ENCODE measurements at places on chromosomes 3 and 15.

GRCh38 chr15:85350395-85350794 is 30.0 kb upstream of the AKAP13 start:
- DNase-seq, result no peak

GRCh38 chr3:100073049-100073713 is 41.1 kb downstream of the FILIP1L start:
- DNase-seq, result no peak

- no peak for DNase-seq
Measured at GRCh38 chr15:47787875-47788274, 70.6 kb downstream of the SEMA6D start.

DNA sequence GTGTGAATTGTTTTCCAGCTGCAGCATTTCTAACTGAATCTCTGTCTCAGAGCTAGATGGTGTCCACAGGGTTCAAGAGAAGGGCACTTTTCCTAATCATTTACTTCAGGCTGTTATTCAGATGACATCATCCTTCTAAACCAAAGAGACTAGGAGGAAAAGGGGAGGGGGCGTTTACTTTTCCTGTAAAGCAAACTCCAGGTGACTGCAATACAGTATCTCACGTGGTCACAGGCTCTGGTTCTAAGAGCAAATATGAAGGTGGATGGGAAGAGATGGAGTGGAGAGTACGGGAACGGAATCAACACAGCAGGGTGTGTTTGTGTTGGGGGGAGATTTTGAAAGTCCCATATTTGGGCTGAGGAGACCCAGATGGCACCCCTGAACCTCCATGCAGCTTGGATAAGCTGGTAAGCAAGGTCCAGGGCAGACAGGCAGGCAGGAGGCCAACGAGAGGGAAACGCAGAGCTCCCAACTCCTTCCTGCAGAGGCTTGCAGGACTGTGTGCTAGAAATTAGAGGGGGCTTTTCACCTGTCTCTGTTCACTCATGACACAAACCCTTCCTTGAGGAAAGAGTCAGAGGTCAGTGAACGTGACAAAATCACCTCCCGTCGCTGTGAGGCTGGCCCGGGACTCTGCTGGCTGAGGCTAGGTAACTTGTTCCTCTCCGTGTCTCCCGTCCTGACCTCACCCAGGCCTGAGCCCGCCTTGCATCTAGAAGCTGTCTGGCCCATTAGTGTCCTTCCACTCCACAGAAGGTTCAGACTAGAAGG is 151.2 kb downstream of the OPA1 start:
- DNase-seq, result no peak

DNA sequence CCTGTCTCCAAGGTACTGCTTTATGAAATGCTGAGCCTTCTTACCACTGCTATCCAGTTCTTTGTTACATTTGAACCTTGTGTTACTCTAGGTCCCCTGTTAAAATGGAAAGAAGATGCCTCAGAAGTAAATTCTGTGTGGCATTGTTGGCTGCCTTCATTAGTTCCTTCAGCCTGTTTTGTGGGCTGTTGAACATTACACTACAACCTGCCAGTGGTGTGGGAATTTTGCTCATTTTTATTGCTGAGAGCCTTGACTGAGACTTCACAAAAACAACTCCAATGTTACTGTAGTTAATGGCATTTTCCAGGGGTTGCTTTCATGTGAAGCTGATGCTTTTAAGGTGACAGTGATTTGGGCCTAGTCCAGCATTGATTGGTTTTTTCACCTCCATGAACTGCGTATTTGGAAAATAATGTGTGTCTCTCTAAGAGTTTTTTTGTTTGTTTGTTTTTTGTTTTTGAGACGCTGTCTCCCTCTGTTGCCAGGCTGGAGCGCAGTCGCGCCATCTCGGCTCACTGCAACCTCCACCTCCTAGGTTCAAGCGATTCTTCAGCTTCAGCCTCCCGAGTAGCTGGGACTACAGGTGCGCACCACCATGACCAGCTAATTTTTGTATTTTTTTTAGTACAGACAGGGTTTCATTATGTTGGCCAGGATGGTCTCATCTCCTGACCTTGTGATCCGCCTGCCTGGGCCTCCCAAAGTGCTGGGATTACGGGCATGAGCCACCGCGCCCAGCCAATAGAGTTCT is 4.3 kb downstream of the MAPK6 start:
- DNase-seq, result no peak

- DNase-seq, result peak; percentile 91
Measured at GRCh38 chr3:43001094-43001553, 22.0 kb downstream of the GASK1A start.

GRCh38 chr15:67002368-67002767 is 63.0 kb upstream of the SMAD3 start:
- DNase-seq, result no peak

GRCh38 chr15:63895787-63896218 is 62.1 kb upstream of the HERC1 start:
- no peak for DNase-seq

- DNase-seq, result no peak
Measured at GRCh38 chr3:159380891-159381290, 579.0 kb downstream of the MFSD1 start.

DNA sequence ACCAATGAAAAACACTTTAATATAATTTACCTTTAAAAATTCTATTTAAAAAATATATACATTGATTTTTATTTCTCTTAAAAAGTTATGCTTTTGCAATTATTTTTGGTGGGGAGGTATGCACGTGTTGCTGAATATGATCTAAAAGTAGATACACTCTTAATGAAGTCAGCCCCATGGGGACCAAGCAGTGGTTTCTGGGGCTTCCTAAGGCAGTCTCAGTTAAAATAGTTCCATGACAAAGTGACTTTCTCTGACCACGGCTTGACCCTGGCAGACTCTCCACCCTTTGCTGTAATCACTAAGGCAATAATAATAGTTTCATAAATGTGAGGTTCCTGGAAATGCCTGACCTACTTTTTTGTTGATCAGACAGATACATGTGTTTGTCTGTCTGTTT is 50.4 kb downstream of the CCR4 start:
- DNase-seq, result no peak

- no peak for DNase-seq
Measured at GRCh38 chr15:81298611-81299010, 25.3 kb downstream of the STARD5 start.

- DNase-seq, result no peak
Measured at GRCh38 chr15:88542342-88542733, 4.1 kb downstream of the DET1 start.

DNA sequence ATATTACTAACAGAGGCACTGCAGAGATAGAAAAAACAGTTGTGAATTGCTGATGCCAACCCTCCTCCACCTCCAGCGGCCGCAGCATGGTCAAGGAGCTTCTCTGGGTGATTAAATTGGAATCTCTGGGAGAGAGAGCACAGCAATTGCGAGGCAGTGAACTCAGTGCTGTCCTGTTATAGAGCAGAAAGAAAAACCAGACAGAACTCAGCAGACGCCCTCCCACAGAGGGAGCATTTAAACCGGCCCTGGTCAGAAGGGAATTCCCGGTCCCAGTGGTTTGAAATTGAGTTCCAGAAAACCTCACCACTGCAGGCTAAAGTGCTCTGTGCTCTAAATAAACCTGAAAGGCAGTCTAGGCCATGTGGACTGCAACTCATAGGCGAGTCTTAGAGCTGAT is 175.4 kb downstream of the SQOR start:
- DNase-seq, result no peak

GRCh38 chr15:58521293-58521991 is 89.7 kb downstream of the LIPC start:
- DNase-seq, result peak; percentile 61

DNA sequence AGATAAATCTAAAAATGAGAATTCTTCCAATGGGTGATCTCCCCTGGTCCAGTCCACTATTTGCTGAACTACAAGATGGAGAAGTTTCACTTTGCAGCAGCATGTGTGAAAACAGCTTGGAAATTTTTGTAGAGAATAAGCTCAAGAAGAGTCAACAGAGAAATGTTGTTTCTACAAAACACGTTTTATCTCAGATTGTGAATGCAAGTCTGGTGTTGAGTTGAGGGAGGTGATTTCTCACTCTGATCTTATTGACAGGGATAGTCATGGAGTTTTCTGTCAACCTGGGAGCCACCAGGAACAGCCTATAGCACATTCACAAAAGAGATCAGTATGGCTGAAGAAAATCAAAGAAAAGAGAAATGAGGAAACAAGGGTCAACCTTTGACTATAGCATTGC is 981.2 kb upstream of the CFAP20DC start:
- no peak for DNase-seq

DNA sequence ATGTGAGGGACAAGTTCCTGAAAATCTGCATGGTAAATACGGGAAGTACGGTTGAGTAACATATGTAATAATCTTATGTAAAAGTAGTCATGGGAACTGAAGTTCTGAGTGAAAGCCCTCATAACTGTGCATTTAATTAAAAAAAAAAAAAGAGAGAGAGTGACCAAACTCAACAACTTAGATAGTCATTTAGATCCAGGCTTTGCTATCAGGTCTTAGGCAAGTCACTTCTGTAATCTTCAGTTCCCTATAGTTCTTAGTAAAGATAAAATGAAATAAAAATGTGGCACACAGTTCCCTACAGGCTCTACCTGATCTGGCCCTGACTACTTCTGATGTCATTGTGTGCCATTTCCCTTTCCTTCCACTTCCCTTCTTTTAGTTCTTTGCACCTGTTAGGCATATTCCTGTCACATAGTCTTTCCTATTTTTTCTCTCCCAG is 15.0 kb downstream of the RNF111 start:
- no peak for DNase-seq

GRCh38 chr3:88440701-88441100 is 290.9 kb downstream of the C3orf38 start:
- no peak for DNase-seq

DNA sequence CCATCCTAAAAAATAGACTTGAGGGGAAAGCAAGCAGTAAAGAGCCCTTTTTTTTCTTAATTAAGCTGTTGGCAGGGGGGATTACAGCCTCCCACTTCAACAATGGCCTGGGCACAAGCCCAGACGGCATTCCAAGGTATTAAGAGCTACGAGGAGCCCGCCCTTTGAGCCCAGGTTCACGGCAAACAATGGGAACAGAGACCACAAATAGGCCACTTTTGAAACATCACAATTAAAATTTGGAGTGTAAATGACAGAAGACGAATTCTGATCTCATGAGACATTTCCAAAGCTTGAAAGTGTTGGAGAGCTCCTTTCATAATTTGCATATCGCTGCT is 8.9 kb downstream of the CHSY1 start:
- no peak for DNase-seq

GRCh38 chr15:99120050-99120777 is 15.3 kb downstream of the SYNM start:
- DNase-seq, result no peak

DNA sequence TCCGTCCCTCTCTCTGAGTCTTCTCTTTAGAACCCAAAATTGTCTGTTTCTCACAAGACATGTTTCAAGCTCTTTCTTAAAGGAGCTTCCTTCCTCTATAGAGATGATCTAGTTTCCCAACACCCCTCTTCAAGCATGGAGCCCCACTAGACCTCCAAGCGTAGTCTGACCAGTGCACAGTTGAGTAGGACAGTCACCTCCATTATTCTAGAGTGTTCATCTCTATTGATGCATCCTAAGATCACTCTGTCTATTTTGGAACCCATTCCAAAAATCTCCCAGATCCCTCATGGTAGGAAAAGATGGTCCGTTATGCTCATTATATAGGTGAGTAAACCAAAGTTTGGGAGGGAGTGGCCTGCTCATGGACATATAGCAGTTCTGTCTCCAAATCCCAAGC is 4.1 kb upstream of the CAV3 start:
- DNase-seq, result no peak

DNA sequence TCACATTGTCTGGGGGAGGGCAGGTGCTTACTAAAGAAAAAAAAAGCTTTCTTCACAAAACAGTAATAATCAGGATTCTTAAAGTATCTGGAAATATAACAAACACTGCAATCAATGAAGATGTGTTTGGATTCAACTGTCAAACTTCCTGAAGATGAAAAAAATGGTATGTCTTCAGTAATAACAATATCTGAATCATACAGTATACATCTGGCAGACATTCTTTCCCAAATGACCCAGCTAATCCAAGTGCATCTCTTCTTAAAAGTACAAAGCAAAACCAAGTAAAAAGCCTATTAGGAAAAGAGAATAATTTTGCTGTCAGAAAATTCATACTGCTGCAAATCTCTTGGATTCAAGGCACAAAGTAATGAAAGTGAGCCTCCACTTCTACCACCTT is 145.0 kb upstream of the MCTP2 start:
- DNase-seq, result peak; percentile 31

DNA sequence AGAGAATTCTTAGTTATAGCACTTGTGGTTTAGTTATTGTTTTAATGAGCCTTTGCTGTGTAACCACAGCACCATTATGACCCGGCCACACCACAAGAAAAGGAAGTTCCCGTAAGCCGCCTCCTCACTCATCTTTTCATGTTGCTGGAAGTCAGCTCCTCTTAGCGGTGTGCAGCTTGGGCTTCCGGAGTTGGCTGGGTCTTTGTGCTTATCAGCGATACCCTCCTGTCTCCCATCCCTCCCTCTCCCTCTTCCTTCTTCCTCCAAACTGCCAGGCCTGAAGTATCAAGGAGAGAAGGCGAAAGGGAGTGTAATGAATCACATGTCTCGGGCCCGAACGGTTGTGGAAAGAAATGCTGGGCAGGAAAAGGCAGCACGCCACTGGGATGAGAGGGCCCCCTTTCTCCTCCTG is 353.5 kb downstream of the MCTP2 start:
- DNase-seq, result no peak

DNA sequence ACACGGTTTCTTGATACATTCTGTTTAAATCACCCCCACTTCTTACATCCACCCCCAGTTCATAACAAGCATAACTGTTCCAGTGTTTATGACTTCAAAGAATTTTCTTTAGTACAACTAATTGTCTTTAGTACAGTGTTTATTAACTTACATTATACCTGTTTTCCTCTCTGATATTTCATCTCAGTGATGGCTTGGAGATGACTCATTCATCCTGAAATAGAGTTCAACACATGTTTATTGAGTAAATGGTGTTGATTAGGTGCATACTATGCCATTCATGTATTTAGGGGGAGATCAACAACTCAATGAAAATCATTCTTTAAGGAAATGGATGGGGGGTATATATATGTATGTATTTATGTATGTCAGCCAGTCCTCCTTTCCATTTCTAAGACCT is 21.7 kb upstream of the UTS2B start:
- no peak for DNase-seq

- peak; percentile 47 for DNase-seq
Measured at GRCh38 chr15:51731549-51732267, 5.7 kb downstream of the LYSMD2 start.

- DNase-seq, result peak; percentile 40
Measured at GRCh38 chr15:72375501-72375845, 341 bp downstream of the HEXA start.
